ENCODE measurements at places on chromosomes 2 and 18. TPM values are rescaled to one million over a fixed set of nuclear protein-coding genes. Genes with fewer than 3 reads are reported as not detected.

NEU2 gene
- total RNA-seq = not detected

PPP3R1 gene
- 78.2 TPM for total RNA-seq

KCNG2 gene
- not detected for total RNA-seq

REG3A gene
- not detected for total RNA-seq

LYG1 gene
- 2.4 TPM for total RNA-seq

FBXO48 gene
- 1.9 TPM for total RNA-seq
